ENCODE measurements at places on chromosomes 6 and 20.

DNA sequence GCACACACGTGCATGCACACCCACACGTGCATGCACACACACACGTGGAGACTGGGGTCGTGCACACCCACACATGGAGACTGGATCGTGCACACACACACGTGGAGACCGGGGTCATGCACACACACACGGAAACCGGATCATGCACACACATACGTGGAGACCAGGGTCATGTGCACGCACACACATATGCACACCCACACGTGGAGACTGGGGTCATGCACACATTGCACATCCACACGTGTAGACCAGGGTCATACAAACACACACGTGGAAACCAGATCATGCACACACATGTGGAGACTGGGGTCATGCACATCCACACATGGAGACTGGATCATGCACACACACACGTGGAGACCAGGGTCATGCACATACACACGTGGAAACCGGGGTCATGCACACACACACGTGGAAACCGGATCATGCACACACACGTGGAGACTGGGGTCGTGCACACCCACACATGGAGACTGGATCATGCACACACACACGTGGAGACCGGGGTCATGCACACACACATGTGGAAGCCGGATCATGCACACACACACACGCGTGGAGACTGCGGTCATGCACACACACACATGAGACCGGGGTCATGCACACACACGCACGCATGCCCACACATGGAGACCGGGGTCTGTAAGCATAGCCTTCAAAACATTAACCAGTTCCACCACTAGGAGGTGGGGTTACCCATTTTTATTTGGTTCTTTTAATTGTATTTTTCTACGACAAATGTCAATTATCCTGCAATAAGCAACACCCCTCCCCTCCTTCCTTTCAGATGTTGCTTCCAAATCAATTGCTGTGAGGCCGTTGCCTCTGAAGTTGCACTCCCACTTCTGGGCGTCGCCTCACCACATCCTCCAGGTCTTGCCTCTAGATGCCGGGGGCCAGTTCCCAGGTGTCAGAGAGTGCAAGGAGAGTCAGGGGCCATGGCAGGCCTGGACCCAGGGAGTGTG, 95.8 kb downstream of the TMEM242 start:
- DNase-seq: no peak

- no peak for DNase-seq
Observed at GRCh38 chr6:52513896-52514295, 63.0 kb downstream of the TRAM2 start.

GRCh38 chr20:4297127-4297826, 281.9 kb upstream of the RNF24 start:
- no peak for DNase-seq

GRCh38 chr6:167306401-167306998, 15.4 kb downstream of the UNC93A start:
- no peak for DNase-seq

DNA sequence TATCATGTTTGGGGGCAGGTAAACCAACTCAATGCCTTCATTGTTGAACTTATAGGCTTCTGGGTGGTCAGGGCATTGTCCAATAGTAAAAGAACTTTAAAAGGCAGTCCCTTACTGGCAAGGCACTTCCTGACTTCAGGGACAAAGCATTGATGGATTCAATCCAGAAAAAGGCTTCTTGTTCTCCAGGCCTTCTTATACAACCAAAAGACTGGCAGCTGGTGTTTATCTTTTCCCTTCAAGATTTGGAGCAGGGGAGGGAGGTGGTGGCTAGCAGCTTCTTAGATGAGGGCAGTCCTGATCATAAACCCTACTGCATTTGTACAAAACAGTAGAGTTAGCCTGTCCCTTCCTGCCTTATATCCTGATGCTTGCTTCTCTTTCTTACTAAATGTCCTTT, 57.5 kb downstream of the NCOA3 start:
- no peak for DNase-seq

DNA sequence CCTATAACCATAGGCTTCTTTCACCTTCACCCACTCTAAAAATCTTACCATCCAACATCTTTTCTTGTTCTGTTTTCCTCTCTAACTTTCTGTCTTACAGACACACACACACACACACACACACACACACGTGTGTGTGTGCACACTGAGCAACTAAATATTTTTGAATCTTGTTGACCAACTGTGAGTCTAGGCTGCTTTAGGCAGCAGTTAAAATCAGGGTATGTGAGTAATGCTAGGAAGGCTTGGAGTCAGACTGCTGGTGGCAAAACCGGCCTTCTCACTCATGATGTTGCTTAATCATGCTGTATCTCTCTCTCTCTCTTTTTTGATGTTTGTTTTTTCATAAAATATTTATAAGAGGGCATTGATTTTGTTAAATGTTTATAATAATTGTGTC, 103.1 kb upstream of the TBX18 start:
- no peak for DNase-seq

DNA sequence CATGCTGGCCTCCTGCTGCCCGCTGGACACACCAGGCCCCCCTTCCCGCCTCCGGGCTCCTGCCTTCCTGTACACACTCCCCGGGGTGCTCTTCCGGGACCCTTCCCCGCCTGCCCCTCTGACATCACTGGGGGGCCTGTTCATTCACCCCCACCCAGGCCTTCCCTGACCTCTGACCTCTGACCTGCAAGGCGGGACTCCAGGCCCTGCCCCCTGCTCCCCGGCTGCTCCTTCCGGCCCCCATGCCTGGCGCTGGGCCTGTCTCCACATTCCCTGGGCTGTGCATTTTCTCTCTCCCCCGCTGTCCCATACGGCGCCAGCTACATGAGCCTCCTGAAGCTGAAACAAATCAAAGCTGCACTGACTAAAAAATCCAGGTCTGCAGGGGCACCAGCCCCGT, 71.6 kb upstream of the GATA5 start:
- no peak for DNase-seq

DNA sequence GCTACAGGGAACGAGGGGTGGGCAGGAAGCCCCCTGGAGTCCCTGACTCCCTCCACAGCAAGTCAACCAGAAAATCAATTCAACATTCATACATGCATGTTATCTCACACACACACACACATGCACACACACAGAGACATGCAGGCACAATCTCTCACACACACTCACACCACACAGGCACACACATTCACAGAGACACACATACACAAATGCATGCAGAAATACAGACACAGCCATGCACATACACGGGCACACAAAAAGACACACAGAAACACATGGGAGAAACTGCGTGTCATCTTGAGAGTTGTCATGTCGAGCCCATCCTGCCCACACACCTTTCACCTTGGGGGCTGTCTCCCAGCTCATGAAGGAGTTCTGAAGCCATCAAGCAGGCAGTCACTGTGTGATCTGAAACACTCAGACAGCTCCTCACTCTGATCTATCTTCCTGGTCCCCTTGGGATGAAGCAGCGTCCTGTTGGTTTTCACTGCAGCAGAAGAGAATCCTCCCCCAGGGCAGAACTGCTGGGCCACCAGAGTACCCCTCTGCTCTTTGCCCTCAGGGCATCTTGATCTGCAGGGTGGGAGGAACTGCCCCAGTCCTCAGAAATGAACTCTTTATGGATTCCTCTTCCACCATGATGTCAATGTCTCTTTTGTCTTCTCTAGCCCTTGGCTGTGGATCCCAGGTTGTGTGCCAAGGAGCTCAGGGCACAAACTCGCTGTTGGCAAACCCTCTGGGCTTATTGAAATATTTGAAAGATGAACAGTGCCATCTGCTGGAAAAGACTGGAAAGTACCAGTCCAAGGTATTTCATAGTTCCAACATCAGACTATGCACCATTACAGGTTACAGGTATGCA, 8.8 kb downstream of the RAET1L start:
- DNase-seq: peak; percentile 24

DNA sequence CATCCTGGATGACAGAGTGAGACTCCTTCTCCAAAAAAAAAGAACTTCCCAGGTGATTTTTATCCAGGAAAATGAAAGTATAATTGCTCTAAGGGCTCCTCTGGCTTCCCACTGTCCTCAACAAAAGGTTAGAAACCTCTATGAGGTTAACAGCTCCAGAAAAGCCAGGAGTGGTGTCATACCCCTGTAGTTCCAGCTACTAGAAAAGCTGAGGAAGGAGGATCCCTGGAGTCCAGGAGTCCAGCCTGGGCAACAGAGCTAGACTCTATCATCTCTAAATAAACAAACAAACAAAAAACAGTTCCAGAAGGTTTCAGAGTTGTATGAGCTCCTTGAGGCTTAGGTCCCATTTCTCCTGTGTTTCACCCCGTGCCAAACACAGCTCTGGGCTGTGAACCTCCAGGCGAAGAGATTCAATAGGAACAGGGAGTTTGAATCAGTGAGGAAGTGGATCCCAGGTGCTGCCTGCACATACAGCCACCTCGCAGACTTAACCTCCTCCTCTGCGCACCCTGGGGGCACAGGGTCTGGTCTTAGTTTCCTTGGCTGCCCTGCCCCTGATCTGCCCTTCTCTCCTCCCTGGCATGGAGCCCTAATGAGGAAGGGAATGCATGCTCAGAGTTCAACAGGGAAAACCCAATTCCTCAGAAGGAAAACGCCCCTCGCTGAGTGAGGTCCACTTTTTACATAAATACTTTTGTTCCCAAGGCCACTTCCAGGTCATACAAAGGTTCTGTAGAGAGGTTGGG, 31.0 kb downstream of the ZC3H12D start:
- no peak for DNase-seq

DNA sequence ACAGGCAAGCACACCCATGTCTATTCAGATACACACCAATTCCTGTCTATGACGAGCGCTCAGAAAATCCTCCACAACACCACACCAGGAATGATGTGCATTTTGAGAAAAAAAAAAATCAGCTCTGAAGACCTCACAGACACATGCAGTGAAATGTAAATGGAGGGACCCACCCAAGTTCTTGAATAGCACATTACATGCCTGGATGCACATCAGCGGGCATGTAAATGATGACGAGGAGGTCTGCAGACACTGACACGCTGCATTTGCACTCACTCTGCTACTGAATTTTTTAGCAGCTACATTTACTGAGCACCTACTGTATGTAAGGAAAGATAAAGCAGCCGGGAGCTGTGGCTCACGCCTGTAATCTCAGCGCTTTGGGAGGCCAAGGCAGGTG, 14.7 kb downstream of the NRSN2 start:
- no peak for DNase-seq

DNA sequence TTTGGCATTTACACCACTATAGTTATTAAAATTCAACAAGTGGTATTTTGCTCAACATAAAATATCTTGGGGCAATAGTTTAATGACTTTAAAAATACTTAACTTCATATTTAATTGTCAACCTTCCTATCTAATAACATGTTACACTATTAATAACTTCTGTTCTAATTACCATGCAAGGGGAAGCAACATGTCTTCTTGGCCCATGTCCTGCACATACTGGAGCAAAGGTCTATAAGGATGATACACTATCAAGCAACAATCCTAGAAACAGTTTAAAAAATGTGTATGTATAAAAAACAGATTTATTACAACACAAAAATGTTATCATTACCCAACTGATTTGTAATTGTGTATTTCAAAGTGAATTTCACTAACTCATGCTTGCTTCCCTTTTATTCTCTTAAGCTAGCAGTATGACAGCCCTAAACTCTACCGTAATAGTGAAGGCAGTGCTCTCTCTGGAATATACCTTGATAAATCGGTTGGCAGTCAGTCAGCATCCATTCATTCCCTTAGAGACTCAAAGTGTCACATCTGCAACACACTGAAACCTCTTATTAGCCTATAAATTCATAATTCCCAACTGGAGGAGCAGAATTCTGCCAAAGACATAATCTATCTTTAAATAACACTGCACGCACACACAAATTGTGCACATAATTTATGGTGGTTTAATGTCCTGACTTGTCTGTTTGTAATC, 18.3 kb downstream of the CCNC start:
- no peak for DNase-seq

- no peak for DNase-seq
Observed at GRCh38 chr6:101393251-101393828, at the start of gene GRIK2. Gene GRIK2 (plus strand): TSS chr6:101393708.

- DNase-seq: no peak
Observed at GRCh38 chr20:57896017-57896416, 186.2 kb upstream of the PMEPA1 start.

- no peak for DNase-seq
Observed at GRCh38 chr6:148884461-148884860, 137.6 kb downstream of the UST start.

DNA sequence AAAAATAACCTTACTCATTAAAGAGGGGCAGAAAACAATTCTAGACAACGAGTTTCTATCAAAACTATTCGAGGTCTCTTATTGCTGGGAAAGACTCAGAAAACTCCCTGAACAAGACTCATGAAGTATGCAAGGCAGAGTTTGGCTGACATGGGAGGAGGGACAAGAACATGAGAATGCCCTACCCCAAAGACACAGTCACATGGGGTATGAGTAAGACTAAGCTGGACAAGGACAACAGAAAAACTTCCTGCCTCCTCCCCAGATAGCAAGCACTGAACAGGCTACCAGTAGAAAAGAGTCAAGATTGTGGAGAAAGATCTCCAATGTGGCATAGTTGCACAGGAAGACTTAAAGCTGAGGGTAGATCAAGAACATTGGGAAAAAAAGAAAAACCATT, 39.7 kb upstream of the PHIP start:
- DNase-seq: no peak

DNA sequence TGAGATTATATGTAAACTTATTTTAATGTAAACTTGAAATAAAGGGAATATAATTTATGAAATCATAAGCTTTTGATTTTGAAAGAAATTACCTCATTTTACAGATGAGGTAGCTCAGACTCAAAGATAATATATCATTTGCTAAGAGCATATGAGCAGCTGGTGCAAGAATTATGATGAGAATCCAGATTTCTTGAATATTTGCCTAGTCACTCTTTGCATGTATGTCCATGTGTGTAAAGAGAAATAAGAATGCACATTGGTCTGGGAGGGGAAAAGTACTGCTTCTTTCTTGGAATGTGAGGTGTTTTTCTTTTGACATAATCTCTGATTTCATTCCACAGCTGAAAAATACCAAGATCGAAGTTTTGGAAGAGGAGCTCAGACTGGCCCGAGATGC, 11.1 kb upstream of the SNRNP48 start:
- no peak for DNase-seq

DNA sequence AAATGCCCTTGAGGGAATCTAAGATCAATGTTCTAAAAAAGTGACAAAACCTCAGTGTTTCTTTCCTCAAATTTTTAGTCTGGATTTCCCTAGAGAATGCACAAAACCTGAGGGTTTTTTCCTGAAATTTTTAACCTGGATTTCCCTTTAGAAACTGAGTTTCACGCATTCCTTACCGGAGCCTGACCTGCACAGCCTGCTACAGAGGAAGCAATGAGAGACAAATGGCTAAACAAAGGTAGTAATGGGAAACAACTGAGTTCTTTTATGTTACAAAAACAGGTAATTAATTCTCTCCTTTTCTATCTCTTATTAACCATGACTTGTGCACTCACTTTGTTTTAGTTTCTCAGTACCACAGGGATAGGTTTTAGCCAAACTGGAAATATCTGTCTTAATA, 281.7 kb upstream of the NT5E start:
- DNase-seq: no peak

- no peak for DNase-seq
Observed at GRCh38 chr20:891706-892080, 24.4 kb downstream of the ANGPT4 start.

- peak; percentile 53 for DNase-seq
Observed at GRCh38 chr20:1856424-1856823, 38.8 kb upstream of the SIRPA start.

Measured in fibroblast of skin of left quadriceps (primary cell).